Endothelial cell (in vitro differentiated cells): ENCODE measurements at places on chromosomes 4 and X.
A peak's percentile ranks its signal among the peaks of the same experiment; 100 is the strongest.

DNA sequence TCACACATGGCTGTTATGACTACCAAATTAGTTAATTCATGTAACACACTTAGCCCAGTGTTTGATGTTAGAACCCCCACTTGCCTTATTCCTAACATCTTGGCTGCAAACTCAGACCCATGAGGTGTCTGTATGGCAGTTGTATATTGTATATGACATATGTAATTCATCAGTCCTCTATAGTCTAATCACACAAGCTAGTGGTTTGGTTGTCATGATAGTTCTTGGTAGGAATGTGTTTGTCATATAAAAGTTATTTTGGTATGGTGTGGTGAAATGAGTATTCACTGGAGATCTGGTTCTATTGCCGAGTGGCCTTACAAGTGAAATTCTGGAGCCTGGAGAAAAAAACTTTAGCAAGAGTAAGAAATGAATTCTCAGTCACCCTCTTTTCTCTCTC is 149.2 kb downstream of the AWAT2 start:
- no peak for DNase-seq

- DNase-seq = no peak
Observed at GRCh38 chr4:22553560-22553959, 37.7 kb upstream of the ADGRA3 start.

GRCh38 chr4:154779362-154779947 is 1.6 kb upstream of the RBM46 start:
- DNase-seq = no peak

- no peak for DNase-seq
Observed at GRCh38 chr4:37821953-37822605, 4.4 kb upstream of the PGM2 start.

DNA sequence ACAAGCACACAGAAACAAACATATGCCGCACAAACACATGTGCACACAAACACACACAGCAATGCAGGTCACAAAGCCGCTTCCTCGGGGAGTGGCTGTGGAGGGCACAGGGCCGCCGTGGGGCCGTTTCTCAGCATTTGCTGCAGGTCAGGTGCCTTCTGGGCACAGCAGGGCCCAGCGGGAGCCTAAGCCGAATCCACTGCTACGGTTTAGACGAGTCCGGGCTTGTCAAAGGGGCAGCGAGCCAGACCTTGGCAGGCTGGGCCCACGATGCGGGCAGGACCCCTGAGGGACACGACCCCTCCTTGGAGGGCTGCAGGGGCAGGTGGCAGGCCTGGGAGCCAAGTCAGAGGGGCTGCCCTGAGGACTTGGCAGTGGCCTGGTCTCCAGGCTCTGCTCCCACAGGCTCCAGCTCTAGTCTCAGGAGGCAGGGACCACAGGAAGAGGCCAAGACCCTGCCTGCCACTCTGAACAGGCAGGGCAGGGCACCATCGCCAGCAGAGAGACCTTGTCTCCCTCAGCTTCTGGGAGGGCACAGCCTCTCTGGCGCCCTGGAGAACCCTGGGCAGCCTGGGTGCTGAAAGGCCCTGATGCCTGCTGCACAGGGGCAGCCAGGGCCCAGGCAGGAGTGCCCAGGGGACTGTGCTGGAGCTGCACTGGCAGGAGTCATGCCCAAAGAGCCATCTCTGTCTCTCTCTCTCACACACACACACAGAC is 5.5 kb upstream of the ATP2B3 start:
- DNase-seq = no peak

- DNase-seq = no peak
Observed at GRCh38 chrX:86014421-86014820, 32.9 kb downstream of the CHM start.

- DNase-seq = no peak
Observed at GRCh38 chr4:24226023-24226422, 336.2 kb upstream of the PPARGC1A start.

DNA sequence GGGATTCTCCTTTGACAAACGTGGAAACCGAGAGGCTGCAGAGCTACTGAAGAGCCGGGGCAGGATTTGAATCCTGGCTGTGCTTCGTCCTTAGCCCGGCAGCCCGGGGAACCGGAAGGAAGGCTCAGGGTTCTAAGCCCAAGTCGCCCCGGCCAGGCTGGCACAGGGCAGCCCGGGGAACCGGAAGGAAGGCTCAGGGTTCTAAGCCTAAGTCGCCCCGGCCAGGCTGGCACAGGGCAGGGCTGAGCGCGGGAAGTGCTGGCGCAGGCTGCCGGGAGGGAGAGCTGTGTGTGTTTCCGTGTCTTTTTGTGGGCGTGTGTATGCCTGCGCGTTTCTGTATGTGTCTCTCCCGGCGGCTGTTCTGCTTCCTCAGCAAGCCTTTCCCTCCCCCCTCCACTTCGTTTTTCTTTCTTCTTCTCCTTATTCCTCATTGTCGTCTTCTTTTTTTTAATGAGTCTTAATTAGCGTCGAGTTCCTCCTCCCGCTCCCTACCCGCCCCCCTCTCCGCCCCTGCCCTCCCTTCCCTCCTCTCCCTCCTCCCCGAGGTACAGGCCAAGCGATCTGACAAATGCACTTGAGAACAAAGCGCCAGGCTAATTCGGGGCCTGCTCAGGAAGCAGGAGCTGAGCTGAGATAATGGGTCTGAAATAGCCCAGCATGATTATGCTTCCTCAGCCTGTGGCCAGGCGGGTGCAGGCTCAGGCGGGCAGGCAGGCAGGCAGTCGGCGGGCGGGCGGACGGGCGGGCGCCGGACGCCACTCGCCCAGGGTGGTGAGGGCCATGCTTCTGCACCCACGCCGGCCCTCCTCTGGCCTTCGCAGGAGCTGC is 65.9 kb downstream of the EFNB1 start:
- DNase-seq = peak; percentile 41

DNA sequence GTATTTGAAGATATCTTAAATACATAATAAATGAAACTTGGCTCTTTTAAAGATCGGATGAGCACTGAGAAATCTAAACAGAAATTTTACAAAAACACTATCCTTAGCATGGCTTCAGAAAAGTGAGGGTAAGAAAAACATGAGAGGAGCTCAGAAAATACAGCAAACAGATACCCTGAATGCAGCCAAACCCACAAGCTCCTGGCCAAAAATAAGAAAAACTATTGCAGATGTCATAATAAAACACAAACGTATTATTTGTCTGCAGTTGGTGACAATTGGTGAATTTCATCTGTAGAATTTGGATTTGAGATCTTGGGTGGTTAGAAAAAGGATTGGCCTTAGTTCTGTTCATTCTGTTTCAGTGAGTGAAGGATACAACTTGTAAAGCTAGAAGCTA is 603.9 kb downstream of the INPP4B start:
- no peak for DNase-seq

GRCh38 chrX:29634516-29634915 is 580.8 kb upstream of the MAGEB2 start:
- DNase-seq = no peak

DNA sequence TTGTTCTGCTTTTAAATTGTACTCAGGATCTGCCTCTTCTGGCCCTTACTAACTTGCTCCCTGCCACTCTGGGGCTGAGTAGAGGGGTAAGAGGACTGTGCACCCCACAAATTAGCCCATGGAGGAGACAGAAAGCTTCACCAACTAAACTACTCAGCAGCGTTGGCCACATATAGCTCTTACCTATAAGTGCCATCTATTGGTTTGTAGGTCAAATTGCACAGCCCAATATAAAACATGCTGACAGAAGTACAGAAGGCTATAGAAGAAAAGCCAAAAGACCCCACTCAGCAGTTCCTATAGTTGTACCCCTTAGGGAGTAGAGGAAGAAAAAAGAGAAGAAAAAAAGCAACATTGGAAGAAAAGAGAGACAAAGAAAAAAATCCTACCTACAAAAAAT is 341.2 kb upstream of the FMR1 start:
- DNase-seq = no peak

DNA sequence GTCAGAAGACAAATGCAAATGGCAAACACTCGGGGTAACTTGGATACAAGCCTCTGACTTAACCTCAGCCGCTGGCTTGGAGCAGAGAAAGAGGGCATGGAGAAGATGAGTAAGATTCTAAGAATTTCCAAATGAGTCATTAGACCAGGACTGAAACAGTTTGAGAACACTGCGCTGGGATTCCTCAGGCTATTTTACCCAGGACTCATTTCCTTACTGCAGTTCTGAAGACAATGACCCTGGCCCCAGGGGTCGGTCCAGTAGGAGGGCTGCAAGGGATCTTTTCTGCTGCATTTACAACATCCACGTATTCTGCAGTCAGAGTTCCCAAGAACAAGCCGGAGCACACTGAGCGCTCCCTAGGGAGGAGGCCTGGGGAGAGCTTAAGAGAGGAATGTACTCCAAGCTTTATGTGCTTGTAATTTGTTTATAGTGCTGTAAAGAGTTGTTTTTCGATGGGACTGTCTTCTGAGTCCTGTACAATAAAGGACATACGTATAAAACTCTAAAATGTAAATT is 27.3 kb upstream of the SORBS2 start:
- DNase-seq = peak; percentile 17

- peak; percentile 34 for DNase-seq
Observed at GRCh38 chrX:49919617-49920016, 2.8 kb upstream of the CLCN5 start.

GRCh38 chr4:20592663-20593062 is 107.6 kb upstream of the PACRGL start:
- no peak for DNase-seq

GRCh38 chr4:31327031-31327430 is 606.9 kb downstream of the PCDH7 start:
- DNase-seq = no peak

GRCh38 chr4:168759321-168759720 is 250.7 kb downstream of the CBR4 start:
- DNase-seq = no peak

DNA sequence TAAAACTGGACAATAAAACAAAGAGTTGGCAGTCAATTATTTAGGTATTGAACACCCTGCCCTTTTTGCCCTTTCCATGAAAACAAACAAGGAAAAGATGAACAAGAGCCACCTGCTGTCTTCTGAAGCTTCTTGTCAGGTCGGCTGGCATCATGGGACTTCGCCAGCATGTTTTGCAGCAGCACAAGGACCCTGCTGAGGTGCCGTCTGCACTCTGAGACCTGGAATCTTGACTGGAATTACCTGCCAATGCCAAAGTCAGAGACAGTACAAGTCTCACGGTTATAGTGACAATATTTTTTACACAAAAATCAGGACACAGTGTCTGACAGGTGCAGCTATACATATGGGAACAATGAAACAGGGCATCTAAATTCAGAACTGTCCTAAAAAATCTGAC is 284.5 kb downstream of the GASK1B start:
- DNase-seq = no peak

DNA sequence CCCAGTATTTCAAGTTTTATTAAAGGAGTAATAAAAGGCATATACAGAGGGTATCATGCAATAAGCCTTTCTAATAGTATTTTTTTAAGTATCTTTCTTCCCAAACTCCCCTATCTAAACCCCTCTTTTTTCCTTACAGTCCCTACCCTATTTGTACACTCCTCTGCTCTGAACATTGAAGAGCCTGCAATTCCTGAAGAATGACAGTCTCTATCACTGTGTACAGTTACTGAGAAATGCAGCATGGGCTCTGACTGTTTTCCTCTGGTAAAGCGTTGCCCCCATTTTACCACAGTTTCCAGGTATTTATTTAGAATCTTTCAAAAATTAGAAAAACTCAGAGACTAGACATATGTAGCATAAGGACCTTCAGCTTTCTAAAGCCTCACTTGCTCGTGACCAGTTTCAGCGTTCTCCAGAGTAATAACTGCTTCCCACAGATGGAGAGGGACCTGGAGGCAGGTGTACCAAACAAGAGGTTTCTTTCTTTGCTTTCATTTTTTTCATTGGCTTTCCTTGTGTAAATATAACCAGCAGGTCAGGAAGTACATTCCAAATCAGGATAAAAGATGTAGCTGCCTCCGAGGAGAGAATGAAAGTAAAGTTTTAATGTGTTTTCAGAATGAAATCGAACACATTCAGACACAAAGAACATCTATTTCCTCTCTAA is 230.8 kb downstream of the CFAP299 start:
- no peak for DNase-seq

- DNase-seq = no peak
Observed at GRCh38 chr4:3158841-3159240, 84.4 kb downstream of the HTT start.
